ENCODE measurements at places on chromosomes 4 and X. TPM values are rescaled to one million over a fixed set of nuclear protein-coding genes. Genes with fewer than 3 reads are reported as not detected.

DNA sequence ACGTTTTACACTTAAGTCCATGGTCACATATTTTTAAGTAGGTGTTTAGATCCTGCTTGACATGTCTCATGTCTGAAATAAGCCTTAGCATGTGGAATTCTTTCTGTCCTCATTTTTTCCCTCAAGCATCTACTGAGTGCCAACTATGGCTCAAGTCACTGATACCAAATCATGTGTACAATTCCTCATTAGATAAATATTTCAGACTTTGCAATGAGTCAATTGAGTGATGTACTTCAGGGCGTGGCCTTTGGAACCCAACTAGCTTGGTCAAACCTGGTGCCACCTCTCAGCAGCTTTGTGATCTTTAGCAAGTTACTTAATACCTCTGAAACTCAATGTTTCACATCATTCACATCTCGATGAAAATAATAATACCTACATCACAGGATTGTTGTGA, 12.6 kb upstream of the JADE1 start:
- DNase-seq, result no peak

CYTL1 gene
- total RNA-seq, result 0.52 TPM

DNA sequence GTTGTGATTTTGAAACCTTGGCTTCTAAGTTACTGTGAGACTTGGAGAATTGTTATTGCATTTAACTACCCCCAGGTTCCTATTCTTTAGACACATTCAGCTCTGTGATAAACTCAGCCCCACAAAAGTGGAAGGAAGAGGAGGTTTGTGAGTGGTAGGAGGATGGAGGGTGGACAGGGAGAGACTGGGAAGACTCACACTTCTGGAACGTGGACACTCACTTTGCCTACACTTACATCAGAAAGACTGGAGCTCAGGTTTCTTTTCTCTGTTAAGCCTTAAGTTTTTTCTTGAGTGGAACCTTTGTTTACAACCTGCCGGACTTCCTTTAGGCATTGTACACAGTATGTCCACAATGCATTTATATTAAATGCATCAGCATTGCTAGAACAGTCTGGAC, 99.0 kb downstream of the AREG start:
- DNase-seq, result no peak

MGAT4D gene
- not detected for total RNA-seq

DNA sequence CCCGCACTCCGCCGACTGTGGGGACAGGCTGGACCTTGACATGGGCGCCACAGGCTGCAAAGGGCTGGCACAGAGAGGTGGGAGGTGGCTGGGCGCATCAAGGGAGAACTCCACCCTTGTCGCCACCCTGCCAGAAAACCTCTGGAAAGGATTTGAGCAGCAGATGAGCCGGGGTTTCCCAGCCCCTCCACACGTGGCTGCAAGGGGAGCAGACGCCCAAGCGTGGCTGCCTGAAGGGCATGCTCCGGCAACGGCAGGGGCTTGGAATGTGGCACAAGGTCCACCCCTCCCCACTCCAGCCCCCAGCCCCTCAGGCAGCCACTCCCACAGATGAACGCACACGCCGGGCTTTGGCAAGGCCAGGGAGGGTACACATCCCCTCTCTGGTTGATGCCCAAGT, 4.6 kb downstream of the BGN start:
- DNase-seq, result no peak

GRCh38 chrX:110041980-110042379, 39.1 kb downstream of the TMEM164 start:
- DNase-seq, result no peak

XAGE2 gene
- total RNA-seq, result not detected

GRCh38 chr4:89898304-89898716, 3.7 kb downstream of the MMRN1 start:
- no peak for DNase-seq

DNA sequence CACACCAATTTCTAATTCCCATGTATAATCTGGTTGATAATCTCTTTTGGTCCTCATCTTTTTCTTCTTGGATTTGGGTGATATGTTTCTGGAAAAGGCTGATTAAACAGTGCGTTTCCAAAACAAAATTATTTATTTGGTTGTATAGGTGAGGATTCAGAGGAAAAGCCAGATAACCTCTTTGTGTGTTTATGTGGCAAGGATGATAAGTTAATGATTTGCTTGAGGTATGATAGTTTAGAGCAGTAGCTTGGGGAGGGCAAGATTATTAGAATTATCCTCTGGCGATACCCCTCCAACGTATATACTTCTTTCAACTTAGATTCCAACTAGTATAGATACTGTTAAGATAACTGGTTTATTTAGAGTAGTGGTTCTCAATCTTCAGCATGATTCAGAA, 53.3 kb downstream of the SLC4A4 start:
- no peak for DNase-seq

GPR173 gene
- total RNA-seq, result 11.5 TPM

DNA sequence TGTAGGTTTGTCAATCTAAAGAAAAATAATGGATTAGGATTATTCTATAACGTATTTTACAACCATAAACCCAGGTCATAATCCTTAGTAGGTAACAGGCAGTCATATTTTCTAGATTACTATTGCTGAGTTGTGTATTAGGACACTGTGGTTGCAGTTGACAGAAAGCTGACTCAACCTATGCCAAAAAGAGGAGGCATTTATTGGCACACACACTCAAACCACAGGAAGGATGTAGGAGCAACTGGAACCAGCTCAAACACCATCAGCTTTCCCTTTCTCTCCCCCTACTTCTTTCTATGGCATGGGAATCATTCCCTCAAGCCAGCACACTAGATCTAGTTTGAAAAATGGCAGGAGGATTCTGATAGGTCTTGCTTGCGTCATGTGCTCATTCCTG, 136.4 kb upstream of the FAM9C start:
- no peak for DNase-seq

- DNase-seq, result no peak
These were observed 975.8 kb downstream of the C4orf33 start for GRCh38 chr4:130071746-130072145.

ARHGEF38 gene
- total RNA-seq, result 2.4 TPM

- DNase-seq, result no peak
These were observed 25.6 kb upstream of the SMIM10L2A start for GRCh38 chrX:135396109-135396508.

DNA sequence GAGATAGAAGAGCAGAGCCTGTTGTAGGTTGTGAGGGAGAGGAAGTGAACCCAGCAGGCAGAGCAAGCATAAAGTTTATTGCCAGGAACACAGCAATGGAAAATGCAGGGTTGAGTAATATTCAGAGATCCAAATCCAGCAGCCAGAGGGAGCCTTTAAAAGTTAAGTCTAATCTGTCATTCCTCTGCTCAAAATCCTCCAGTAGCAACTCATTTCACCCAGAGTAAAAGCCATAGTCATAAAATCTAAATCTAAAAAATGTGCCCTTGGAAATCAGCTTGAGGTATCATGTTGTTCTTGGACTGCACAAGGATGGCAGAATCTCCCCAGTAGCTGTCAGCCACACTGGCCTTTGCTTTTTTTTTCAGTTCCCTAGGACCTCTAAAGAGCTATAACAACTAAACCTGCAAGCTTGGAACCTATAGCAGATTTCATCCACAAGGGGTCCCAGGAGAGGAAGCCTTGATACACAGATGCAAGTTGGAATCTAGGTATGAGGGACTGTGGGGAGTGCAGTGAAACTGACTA, 62.9 kb upstream of the FRAS1 start:
- DNase-seq, result no peak
